ENCODE measurements at places on chromosomes 5 and 9. TPM values are rescaled to one million over a fixed set of nuclear protein-coding genes. Genes with fewer than 3 reads are reported as not detected.

GRCh38 chr5:148805326-148806290 is 20.8 kb upstream of the ADRB2 start:
- peaks cover 26% of the 10 kb centered on the region for H3K4me1 ChIP-seq
- H3K36me3 ChIP-seq: no peaks in the 10 kb centered on the region
- H3K27ac ChIP-seq: no peak overlapping the region
- H3K27me3 ChIP-seq: no peaks in the 10 kb centered on the region

Gene GMCL2
- not detected for total RNA-seq

DNA sequence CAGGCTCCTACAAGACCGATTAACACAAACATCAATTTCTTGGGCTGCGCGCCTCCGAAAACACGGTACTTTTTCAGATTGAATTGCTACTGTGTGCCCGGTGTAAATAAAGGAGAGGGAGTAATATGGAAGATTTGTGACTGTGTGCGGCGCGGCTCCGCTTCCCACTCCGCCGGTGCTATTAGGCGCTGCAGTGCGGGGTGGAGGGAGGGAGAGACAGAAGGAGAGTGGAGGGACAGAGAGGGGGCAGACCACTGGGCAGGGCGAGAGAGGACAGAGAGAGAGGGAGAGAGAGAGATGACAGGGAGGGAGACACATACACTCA is 24.7 kb upstream of the RNU6ATAC start:
- H3K36me3 ChIP-seq: no peaks in the 10 kb centered on the region
- H3K4me1 ChIP-seq: no peaks in the 10 kb centered on the region
- H3K4me3 ChIP-seq: no peak overlapping the region
- H3K27me3 ChIP-seq: peaks cover 27% of the 10 kb centered on the region

GRCh38 chr5:426392-426976 is 16.5 kb upstream of the EXOC3 start:
- H3K27me3 ChIP-seq: no peaks in the 10 kb centered on the region
- no peak overlapping the region for H3K4me3 ChIP-seq
- no peaks in the 10 kb centered on the region for H3K4me1 ChIP-seq
- no peak for DNase-seq
- H3K27ac ChIP-seq: no peak overlapping the region

GRCh38 chr9:87708986-87709728 is 16.8 kb upstream of the CTSL start:
- no peak overlapping the region for H3K4me3 ChIP-seq
- H3K27ac ChIP-seq: no peak overlapping the region
- peaks cover 29% of the 10 kb centered on the region for H3K4me1 ChIP-seq
- no peak for DNase-seq
- no peaks in the 10 kb centered on the region for H3K27me3 ChIP-seq

Gene ISL1
- total RNA-seq: not detected

Gene FGF1
- total RNA-seq: 0.44 TPM

GRCh38 chr9:71636143-71636839 is 132.0 kb downstream of the CEMIP2 start:
- no peak overlapping the region for H3K27ac ChIP-seq
- DNase-seq: no peak
- H3K4me3 ChIP-seq: no peak overlapping the region
- H3K4me1 ChIP-seq: no peaks in the 10 kb centered on the region
- H3K27me3 ChIP-seq: no peaks in the 10 kb centered on the region
- no peaks in the 10 kb centered on the region for H3K36me3 ChIP-seq

- H3K36me3 ChIP-seq: peaks cover 23% of the 10 kb centered on the region
- H3K4me3 ChIP-seq: no peak overlapping the region
- H3K27me3 ChIP-seq: no peaks in the 10 kb centered on the region
- H3K4me1 ChIP-seq: peaks cover 25% of the 10 kb centered on the region
- H3K27ac ChIP-seq: no peak overlapping the region
Observed at GRCh38 chr5:178150977-178151734, 2.5 kb downstream of the NHP2 start.

GRCh38 chr9:94903961-94904421 is 177.5 kb downstream of the AOPEP start:
- no peaks in the 10 kb centered on the region for H3K36me3 ChIP-seq
- H3K4me1 ChIP-seq: peaks cover 44% of the 10 kb centered on the region
- no peaks in the 10 kb centered on the region for H3K27me3 ChIP-seq
- H3K27ac ChIP-seq: no peak overlapping the region
- DNase-seq: no peak

Gene IL7R
- 0.41 TPM for total RNA-seq

DNA sequence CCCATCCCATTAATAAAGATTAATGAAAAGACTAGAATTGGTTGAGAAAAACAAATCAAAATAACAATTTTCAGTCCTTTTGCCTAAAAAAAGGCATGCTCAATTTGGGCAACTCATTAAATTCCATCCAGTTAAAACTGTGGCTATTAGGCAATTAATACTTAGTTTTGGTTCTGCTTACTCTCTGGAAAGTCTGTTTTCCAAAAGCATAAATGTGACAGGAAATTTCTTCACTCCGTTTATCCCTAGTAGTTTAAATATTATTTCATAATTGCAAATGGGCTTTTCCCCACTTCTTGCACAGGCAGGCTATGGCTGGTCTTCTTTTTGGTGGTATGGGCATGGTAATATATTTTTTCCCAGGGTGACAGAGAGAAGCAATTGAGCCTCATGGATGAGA is 373.3 kb upstream of the KLF4 start:
- DNase-seq: no peak
- H3K36me3 ChIP-seq: no peaks in the 10 kb centered on the region
- H3K4me1 ChIP-seq: no peaks in the 10 kb centered on the region

- H3K4me3 ChIP-seq: no peak overlapping the region
- no peak for DNase-seq
- H3K27ac ChIP-seq: no peak overlapping the region
- no peaks in the 10 kb centered on the region for H3K4me1 ChIP-seq
Observed at GRCh38 chr9:78326564-78326963, 29.6 kb downstream of the PSAT1 start.

- no peak overlapping the region for H3K4me3 ChIP-seq
- no peaks in the 10 kb centered on the region for H3K36me3 ChIP-seq
- DNase-seq: no peak
- no peaks in the 10 kb centered on the region for H3K27me3 ChIP-seq
- no peaks in the 10 kb centered on the region for H3K4me1 ChIP-seq
Observed at GRCh38 chr9:8895861-8896224, 1096.3 kb upstream of the DMAC1 start.

GRCh38 chr5:96260009-96260408 is 173.0 kb downstream of the PCSK1 start:
- H3K27ac ChIP-seq: peak overlapping the region; percentile 63
- H3K4me1 ChIP-seq: peaks cover 36% of the 10 kb centered on the region
- no peaks in the 10 kb centered on the region for H3K27me3 ChIP-seq

Gene ADAMTS19
- total RNA-seq: not detected

- no peak overlapping the region for H3K27ac ChIP-seq
- no peaks in the 10 kb centered on the region for H3K36me3 ChIP-seq
- no peaks in the 10 kb centered on the region for H3K27me3 ChIP-seq
- DNase-seq: no peak
- H3K4me3 ChIP-seq: no peak overlapping the region
- H3K4me1 ChIP-seq: no peaks in the 10 kb centered on the region
Observed at GRCh38 chr5:113770648-113771047, 257.2 kb downstream of the YTHDC2 start.

Gene CORO2A
- total RNA-seq: 19.8 TPM

- H3K36me3 ChIP-seq: no peaks in the 10 kb centered on the region
- no peak overlapping the region for H3K4me3 ChIP-seq
- no peaks in the 10 kb centered on the region for H3K27me3 ChIP-seq
- no peaks in the 10 kb centered on the region for H3K4me1 ChIP-seq
Observed at GRCh38 chr5:148849461-148849860, 23.1 kb downstream of the ADRB2 start.

DNA sequence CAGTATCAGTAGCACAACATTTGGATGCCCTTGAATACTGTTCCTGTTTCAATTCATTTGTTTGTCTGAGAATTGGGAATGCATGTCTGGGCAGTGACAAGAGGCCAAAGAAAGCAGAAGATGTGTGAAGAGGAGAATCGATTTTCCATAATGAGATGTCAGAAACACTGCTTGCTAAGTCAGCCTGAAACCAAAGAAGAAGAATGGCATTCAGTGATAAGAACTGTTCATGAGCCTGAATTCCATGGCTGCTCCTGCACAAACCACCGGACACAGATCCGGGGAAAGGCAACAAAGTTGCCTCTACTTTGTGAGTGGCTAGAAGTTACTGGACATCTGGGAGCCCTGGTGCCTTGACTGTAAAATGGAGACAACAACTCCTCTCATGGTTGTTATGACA is 207.2 kb upstream of the RASEF start:
- H3K4me3 ChIP-seq: no peak overlapping the region
- H3K27me3 ChIP-seq: no peaks in the 10 kb centered on the region
- H3K4me1 ChIP-seq: peaks cover 13% of the 10 kb centered on the region
- no peak for DNase-seq
- no peak overlapping the region for H3K27ac ChIP-seq

DNA sequence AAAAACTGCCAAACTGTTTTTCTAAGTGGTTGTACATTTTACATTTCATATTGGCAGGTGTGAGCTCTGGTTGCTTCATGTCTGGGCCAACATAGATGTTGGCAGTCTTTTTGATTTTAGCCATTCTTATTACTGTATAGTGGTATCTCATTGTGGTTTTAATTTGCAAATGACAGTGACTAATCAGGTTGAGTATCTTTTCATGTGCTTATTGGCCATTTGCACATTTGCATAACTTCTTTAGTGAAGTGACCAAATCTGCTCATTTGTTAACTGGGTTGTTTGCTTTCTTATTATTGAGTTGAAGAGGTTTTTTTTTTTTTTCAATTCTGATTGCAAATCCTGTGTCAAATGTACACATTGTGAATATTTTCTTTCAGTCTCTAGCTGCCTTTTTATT is 36.9 kb upstream of the MSX2 start:
- H3K4me3 ChIP-seq: no peak overlapping the region
- no peaks in the 10 kb centered on the region for H3K36me3 ChIP-seq
- H3K27ac ChIP-seq: no peak overlapping the region

Gene TMC1
- 9.0 TPM for total RNA-seq

Gene ACTL7A
- total RNA-seq: not detected

Gene CYSRT1
- total RNA-seq: 9.0 TPM

GRCh38 chr5:53426878-53427277 is 53.6 kb upstream of the FST start:
- 0 out of 2 replicates have a peak, but pooled peaks cover 6% of the 10 kb centered on the region for H3K4me1 ChIP-seq
- H3K27me3 ChIP-seq: no peaks in the 10 kb centered on the region
- DNase-seq: no peak
- no peak overlapping the region for H3K4me3 ChIP-seq

GRCh38 chr9:87581513-87581912 is 83.8 kb downstream of the DAPK1 start:
- DNase-seq: no peak
- no peaks in the 10 kb centered on the region for H3K4me1 ChIP-seq
- no peak overlapping the region for H3K27ac ChIP-seq
- no peak overlapping the region for H3K4me3 ChIP-seq

Gene NKD2
- total RNA-seq: 0.57 TPM

- H3K27me3 ChIP-seq: peaks cover 95% of the 10 kb centered on the region
- H3K4me1 ChIP-seq: no peaks in the 10 kb centered on the region
- DNase-seq: no peak
- H3K36me3 ChIP-seq: no peaks in the 10 kb centered on the region
- no peak overlapping the region for H3K27ac ChIP-seq
Observed at GRCh38 chr9:91902475-91903125, 47.4 kb downstream of the ROR2 start.

DNA sequence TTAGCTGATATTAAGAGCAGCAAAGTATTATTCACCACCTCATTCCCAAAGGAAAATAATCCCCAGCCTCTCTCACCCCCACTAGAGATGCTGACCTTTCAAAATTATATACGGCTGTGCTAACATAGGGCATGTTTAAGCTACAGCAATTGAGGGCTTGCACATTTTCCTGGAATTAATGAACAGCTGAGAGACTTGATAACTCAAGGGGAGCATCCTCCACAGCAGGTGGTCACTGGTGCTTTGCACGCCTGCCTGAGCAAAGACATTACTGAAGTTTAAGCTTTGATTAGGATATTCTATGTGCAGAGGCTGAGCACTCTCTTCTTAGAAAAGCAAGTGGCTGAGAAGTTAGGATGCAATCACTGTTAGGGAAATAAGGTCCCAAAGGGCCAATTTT is 230.9 kb downstream of the FAM114A2 start:
- H3K4me3 ChIP-seq: no peak overlapping the region
- H3K27me3 ChIP-seq: peaks cover 10% of the 10 kb centered on the region
- no peak overlapping the region for H3K27ac ChIP-seq
- DNase-seq: no peak
- H3K4me1 ChIP-seq: no peaks in the 10 kb centered on the region
- no peaks in the 10 kb centered on the region for H3K36me3 ChIP-seq

GRCh38 chr5:154829181-154829588 is 21.2 kb downstream of the FAXDC2 start:
- peaks cover 44% of the 10 kb centered on the region for H3K4me1 ChIP-seq
- peak overlapping the region; percentile 74 for H3K27ac ChIP-seq
- H3K27me3 ChIP-seq: no peaks in the 10 kb centered on the region
- no peak overlapping the region for H3K4me3 ChIP-seq

Gene SMIM33
- total RNA-seq: not detected

GRCh38 chr9:114561771-114562170 is 25.8 kb upstream of the ATP6V1G1 start:
- no peaks in the 10 kb centered on the region for H3K27me3 ChIP-seq
- no peak for DNase-seq
- H3K36me3 ChIP-seq: no peaks in the 10 kb centered on the region

Gene HMMR
- total RNA-seq: 94.5 TPM

DNA sequence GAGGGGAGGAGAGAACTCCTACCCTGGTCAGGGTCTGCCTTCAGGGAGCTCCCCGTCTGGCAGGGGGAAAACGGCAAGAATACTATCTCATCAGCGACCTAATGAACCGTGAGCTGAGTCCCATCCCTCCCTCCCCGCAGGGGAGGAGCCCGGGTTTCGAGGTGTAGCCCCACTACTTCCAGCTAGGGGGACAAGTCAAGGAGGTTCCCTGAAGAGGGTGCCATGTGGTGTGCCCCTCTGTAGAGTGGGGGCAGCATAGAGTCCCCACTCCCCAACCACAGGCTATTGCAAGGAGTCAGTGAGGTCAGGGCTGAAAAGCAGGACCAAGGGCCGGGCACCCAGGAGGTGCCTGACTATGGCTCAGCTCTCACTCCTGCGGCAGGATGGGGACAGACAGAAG is 50.9 kb upstream of the RXRA start:
- H3K4me1 ChIP-seq: no peaks in the 10 kb centered on the region
- H3K36me3 ChIP-seq: no peaks in the 10 kb centered on the region
- peaks cover 74% of the 10 kb centered on the region for H3K27me3 ChIP-seq
- H3K4me3 ChIP-seq: no peak overlapping the region
- no peak overlapping the region for H3K27ac ChIP-seq
- no peak for DNase-seq

DNA sequence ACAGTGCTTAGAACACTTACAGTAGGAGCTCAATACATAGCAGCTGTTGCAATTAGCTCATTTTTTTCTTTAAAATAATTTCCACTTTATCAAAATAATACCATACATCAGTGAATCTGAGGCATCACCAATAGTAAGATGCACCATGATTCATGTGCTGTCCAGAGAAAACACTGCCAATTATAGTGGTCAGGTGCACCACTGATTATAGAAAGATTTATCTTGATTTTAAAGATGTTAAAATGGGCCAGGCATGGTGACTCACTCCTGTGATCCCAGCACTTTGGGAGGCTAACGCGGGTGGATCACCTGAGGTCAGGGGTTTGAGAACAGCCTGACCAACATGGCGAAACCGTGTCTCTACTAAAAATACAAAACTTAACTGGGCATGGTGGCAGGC is 39.4 kb downstream of the NAIF1 start:
- H3K4me1 ChIP-seq: peaks cover 6% of the 10 kb centered on the region
- no peak overlapping the region for H3K27ac ChIP-seq
- H3K27me3 ChIP-seq: no peaks in the 10 kb centered on the region
- H3K4me3 ChIP-seq: no peak overlapping the region
- H3K36me3 ChIP-seq: no peaks in the 10 kb centered on the region

- H3K27me3 ChIP-seq: peaks cover 98% of the 10 kb centered on the region
- no peak for DNase-seq
- no peaks in the 10 kb centered on the region for H3K4me1 ChIP-seq
- H3K4me3 ChIP-seq: no peak overlapping the region
- H3K36me3 ChIP-seq: no peaks in the 10 kb centered on the region
Observed at GRCh38 chr5:179154346-179154990, 94.3 kb downstream of the ZNF354C start.

Gene SPATA31C1
- total RNA-seq: not detected
